ENCODE measurements at places on chromosomes 6 and 20. TPM values are rescaled to one million over a fixed set of nuclear protein-coding genes. Genes with fewer than 3 reads are reported as not detected.
A peak's percentile ranks its signal among the peaks of the same experiment; 100 is the strongest.

GRCh38 chr20:2088891-2089290 lies 12.7 kb upstream of the STK35 start:
- H3K36me3 ChIP-seq, result no peaks in the 10 kb centered on the region
- H3K4me1 ChIP-seq, result no peaks in the 10 kb centered on the region
- no peaks in the 10 kb centered on the region for H3K27me3 ChIP-seq
- no peak for DNase-seq
- H3K27ac ChIP-seq, result no peak overlapping the region

DNA sequence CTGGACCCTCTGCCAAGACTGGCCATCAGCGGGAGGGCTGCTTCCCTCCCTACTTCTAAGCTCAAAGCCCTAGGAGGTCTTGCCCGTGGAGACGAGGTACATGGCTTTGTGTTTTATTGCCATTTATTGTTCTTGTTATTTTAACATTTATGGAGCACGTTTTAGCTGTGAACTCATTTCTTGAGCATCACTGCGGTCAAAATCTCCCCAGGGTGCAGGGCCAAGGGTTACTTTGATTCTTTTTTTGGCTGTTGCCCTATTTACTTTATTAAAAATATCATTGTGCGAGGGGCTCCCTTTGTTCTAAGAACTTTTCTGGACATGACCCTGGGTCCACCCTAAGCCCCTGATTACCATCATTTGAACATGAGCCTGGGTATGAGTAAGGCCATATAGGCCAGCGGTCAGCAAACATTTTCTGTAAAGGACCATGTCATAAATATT lies 51.6 kb downstream of the EYA2 start:
- H3K36me3 ChIP-seq, result no peaks in the 10 kb centered on the region
- DNase-seq, result no peak
- H3K4me1 ChIP-seq, result no peaks in the 10 kb centered on the region
- H3K27me3 ChIP-seq, result no peaks in the 10 kb centered on the region
- no peak overlapping the region for H3K27ac ChIP-seq
- H3K4me3 ChIP-seq, result no peak overlapping the region

- H3K36me3 ChIP-seq, result no peaks in the 10 kb centered on the region
- no peaks in the 10 kb centered on the region for H3K27me3 ChIP-seq
- no peak for DNase-seq
- no peak overlapping the region for H3K27ac ChIP-seq
- H3K4me3 ChIP-seq, result no peak overlapping the region
- no peaks in the 10 kb centered on the region for H3K4me1 ChIP-seq
Measured at GRCh38 chr6:7067305-7067704, 40.5 kb upstream of the RREB1 start.

- no peak overlapping the region for H3K27ac ChIP-seq
- H3K4me3 ChIP-seq, result no peak overlapping the region
- DNase-seq, result no peak
- H3K27me3 ChIP-seq, result no peaks in the 10 kb centered on the region
- H3K4me1 ChIP-seq, result peaks cover 3% of the 10 kb centered on the region
Measured at GRCh38 chr6:168201799-168202198, 117.8 kb downstream of the DACT2 start.

GRCh38 chr6:37830225-37830624 lies 10.7 kb downstream of the ZFAND3 start:
- no peak for DNase-seq
- H3K36me3 ChIP-seq, result no peaks in the 10 kb centered on the region
- no peak overlapping the region for H3K27ac ChIP-seq
- H3K4me1 ChIP-seq, result peaks cover 66% of the 10 kb centered on the region
- no peaks in the 10 kb centered on the region for H3K27me3 ChIP-seq

GRCh38 chr20:23655491-23656211 lies 17.9 kb upstream of the CST3 start:
- peak overlapping the region; percentile 11 for H3K4me3 ChIP-seq
- H3K36me3 ChIP-seq, result no peaks in the 10 kb centered on the region
- peak overlapping the region; percentile 20 for H3K27ac ChIP-seq
- peaks cover 16% of the 10 kb centered on the region for H3K4me1 ChIP-seq

GRCh38 chr6:148770408-148771211 lies 23.8 kb downstream of the UST start:
- no peaks in the 10 kb centered on the region for H3K36me3 ChIP-seq
- H3K27me3 ChIP-seq, result no peaks in the 10 kb centered on the region
- H3K4me1 ChIP-seq, result no peaks in the 10 kb centered on the region
- no peak for DNase-seq
- H3K4me3 ChIP-seq, result no peak overlapping the region

LRRN4 gene
- 64.0 TPM for total RNA-seq

DNA sequence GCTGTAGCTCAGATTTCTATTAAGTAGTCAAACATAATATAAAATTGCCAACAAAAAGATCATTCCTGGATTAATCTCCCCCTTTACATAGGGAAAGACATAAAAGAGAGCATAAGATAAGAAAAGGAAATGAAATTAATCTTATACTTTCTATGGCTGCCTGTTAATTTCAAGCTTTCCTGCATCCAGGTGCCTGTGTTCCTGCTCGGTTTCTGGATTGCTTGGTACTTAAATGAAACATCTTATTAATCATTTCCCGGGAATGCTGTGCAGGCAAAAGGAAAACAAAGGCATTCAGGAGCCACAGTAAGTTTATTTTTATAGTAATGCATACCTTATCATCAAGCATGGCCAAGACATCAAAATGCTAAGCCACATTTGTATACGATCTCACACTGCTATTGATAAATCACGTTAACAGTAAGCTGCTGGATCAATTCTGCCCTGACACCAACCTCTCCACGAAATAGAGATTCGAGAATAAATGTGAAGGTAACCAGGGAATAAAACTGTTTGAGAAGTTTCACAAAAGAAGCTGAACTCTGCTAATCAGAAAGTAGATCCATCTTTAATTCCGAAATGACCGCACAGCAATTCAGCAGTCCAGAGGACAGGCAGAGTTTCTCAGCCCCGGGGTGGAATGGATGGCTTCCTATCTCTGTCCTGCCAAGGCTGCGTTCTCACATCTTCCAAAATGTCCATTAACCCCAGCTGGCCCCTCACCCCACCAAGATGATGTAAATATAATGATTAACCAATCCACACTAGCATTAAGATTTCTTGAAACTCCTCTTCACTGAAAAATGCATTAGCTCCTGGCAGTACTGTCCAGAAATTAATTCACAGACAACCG lies 32.6 kb upstream of the APCDD1L start:
- H3K4me1 ChIP-seq, result peaks cover 8% of the 10 kb centered on the region
- DNase-seq, result no peak
- no peak overlapping the region for H3K4me3 ChIP-seq
- H3K27me3 ChIP-seq, result no peaks in the 10 kb centered on the region

- no peak overlapping the region for H3K27ac ChIP-seq
- no peak overlapping the region for H3K4me3 ChIP-seq
- no peak for DNase-seq
- no peaks in the 10 kb centered on the region for H3K36me3 ChIP-seq
- H3K4me1 ChIP-seq, result no peaks in the 10 kb centered on the region
Measured at GRCh38 chr20:57460781-57461465, 64.0 kb downstream of the CTCFL start.

SRC gene
- total RNA-seq, result 69.5 TPM

PANK2 gene
- total RNA-seq, result 51.5 TPM

TBC1D22B gene
- 10.0 TPM for total RNA-seq

CAGE1 gene
- total RNA-seq, result not detected

DNA sequence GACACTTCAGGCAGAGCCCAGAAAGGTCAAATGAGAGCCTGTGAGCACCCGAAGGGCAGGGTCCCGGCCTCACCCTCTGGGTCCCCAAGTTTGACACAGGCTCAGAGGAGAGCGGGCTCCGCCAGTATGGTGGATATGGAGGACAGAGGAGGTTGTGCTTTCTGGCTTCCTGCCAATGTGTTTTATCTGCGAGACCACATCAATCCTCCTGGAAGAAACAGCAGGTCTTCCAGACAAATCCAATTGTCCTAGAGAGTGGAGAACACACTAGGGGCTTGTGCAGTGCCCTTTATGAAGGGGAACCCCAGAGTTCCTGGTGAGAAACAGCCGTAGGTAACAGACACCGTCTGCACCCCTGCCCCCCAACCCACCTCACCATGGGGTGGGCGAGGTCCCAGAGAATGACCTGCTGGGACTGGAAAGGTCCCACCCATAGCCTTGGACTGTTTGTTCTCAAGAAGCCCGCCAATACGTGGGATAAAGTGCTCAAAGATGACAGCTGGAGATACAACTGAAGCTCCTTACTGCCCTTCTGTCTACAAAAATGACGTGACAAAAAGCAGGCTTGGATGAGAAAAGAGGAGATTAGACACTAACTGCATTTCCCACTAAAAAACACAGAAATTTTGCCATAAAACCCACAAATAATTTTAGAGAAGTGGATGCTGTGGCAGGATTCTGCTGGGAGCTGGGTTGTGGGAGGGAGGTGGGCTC lies 23.9 kb upstream of the SSTR4 start:
- no peak overlapping the region for H3K4me3 ChIP-seq
- no peaks in the 10 kb centered on the region for H3K27me3 ChIP-seq
- no peaks in the 10 kb centered on the region for H3K4me1 ChIP-seq
- no peak for DNase-seq
- no peak overlapping the region for H3K27ac ChIP-seq

GRCh38 chr6:45900808-45901752 lies 114.6 kb downstream of the CLIC5 start:
- no peaks in the 10 kb centered on the region for H3K4me1 ChIP-seq
- no peak for DNase-seq
- no peaks in the 10 kb centered on the region for H3K27me3 ChIP-seq
- H3K4me3 ChIP-seq, result no peak overlapping the region
- H3K36me3 ChIP-seq, result no peaks in the 10 kb centered on the region
- H3K27ac ChIP-seq, result no peak overlapping the region

NKAIN4 gene
- not detected for total RNA-seq

DNA sequence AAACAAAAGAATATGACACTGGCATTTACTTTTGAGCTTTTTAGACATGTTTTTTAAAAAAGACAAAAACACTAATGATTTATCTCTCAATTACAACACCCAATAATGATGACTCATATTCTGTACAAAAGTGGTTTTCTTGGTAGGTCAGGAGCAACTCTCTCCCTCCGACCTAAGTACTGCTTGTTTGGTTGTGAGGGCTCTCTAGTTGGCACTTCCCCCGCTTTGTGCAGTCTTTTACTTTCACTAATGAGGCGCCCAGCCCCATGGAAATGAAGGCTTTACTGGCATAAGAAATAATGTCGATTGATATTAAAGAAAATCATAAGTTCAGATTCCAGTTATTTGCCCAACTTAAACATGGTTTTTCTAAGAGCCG lies 1.3 kb downstream of the KPNA5 start:
- peak overlapping the region; percentile 56 for H3K4me3 ChIP-seq
- no peaks in the 10 kb centered on the region for H3K27me3 ChIP-seq
- peak; percentile 68 for DNase-seq

FNDC1 gene
- 1.0 TPM for total RNA-seq

DNA sequence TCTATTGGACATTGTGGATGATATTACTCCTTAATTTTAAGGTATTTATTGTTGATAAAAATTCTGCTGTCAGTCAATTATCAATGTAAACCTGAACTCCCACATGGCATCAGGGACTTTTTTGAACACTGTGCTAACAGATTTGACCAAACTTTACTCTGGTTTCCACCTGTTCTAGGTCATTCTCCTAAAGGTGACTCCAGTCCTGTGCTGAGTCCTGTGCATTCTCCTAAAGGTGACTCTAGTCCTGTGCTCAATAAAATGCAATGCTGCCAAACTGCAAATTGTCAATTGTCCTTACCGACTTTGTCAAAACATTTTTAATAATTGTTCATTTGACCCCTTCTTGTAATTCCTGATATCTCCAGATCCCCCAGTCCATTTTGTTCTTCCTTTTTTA lies 408.4 kb upstream of the EPHA7 start:
- no peak overlapping the region for H3K4me3 ChIP-seq
- no peaks in the 10 kb centered on the region for H3K36me3 ChIP-seq
- H3K4me1 ChIP-seq, result no peaks in the 10 kb centered on the region

DNA sequence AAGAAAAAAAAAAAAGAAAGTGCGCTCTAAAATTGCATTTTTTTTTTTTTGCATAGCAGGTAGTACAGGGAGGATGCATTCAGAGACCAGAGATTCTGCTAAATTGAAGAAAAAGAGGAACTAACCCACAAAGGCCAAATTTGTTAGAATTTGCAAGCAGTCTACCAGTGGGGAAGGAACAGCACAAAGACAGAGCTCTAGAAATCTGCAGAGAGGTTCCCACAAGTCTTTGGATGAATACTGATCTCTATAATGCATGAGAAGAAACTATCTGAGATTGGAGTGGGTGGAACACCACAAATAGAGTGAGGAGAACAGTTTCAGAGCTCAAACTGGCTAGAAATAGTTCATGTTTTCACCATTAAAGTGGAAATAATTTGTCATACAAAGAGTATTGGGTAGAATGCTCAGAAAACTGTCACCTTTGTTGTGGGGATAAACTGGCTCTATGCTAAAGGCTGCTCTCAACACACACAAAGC lies 79.6 kb upstream of the AHI1 start:
- DNase-seq, result no peak
- H3K4me1 ChIP-seq, result no peaks in the 10 kb centered on the region
- no peak overlapping the region for H3K27ac ChIP-seq
- H3K36me3 ChIP-seq, result no peaks in the 10 kb centered on the region
- no peaks in the 10 kb centered on the region for H3K27me3 ChIP-seq
- no peak overlapping the region for H3K4me3 ChIP-seq

DIDO1 gene
- total RNA-seq, result 109 TPM
